CD8-positive, alpha-beta T cell (primary cell): ENCODE measurements at places on chromosomes 6 and 20.

DNA sequence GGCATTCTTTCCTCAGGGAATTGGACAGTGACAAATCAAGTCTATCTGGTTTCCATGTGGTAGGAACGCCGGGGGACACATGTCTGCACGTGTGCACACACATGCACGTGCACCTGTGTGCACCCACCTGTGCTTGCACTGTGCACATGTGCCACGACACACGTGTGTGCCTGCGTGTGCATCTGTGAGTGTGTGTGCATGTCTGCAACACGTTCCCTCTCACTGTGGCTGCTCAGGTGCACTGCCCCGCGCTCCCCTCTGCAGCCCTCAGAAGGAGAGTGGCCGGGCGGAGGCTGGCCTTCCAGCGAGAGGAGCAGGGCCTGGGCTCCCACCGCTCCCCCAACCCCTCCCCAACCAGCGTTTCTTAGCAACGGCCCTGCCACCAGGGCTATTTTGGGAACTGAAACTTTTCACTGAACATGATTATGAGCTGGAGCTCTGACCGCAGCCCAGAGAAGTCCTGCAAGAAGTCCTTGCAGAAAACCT, 147.8 kb downstream of the PHACTR3 start:
- no peak for DNase-seq

DNA sequence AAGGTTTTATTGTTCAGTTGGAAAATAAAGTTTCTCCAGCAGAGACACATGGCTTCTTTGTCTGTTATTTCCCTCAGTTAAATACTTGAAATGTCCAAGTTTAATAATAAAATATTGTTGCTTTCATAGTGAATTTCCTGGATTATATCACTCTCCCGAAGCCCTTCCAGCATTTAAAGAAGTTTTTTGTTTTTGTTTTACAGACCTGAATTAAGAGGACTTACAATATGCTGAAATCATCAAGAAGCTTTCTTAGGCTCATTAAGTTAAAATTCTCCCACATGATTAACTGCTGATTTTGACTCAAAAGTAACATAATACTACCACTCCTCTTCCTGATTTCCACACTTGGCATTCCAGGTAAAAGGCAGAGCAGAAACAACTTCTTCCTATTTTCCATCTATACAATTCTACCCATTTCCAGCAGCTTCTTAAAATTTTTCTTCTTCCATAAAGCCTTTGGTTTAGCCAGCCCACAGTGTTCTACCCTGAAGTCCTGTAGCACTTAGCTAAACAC, 35.8 kb downstream of the PDSS2 start:
- no peak for DNase-seq

DNA sequence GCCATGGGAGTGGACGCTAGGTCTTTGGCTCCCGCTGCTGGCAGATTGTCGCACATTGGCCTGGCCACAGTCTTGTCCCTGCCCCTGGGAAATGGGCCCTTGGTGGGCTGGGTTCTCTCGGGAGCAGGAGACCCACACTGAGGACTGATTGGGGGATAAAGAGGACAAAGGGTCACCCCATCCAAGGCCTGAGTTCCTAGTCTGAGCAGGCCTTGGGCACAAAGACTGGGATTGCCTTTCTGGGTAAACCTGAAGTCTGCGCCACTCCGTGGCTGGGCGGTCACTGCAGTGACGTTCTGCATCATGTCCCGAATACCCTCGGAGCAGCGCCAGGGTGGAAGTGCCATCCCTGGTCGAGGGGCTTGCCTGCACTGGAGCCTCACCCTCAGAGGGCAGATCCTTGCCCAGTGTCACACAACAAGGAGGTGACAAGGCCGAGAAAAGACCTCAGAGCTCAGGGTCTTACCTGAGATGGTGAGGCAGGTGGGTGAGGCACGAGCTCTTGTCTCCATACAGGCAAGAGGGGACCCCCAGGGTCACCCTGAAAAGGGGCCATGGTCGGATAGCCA, 36.1 kb upstream of the ZBP1 start:
- DNase-seq = no peak

- no peak for DNase-seq
Measured at GRCh38 chr6:89793586-89793985, 26.0 kb downstream of the MDN1 start.

- no peak for DNase-seq
Measured at GRCh38 chr6:164838068-164838615, 471.3 kb downstream of the C6orf118 start.

- DNase-seq = no peak
Measured at GRCh38 chr6:157025437-157025836, 248.3 kb downstream of the ARID1B start.
